Stimulated activated CD4-positive, alpha-beta T cell treated with anti-CD3 and anti-CD28 coated beads, TNF-alpha, amount 100 ng/mL, for 1 hour (primary cell): ENCODE measurements at places on chromosomes 16 and 17.
A peak's percentile ranks its signal among the peaks of the same experiment; 100 is the strongest.

DNA sequence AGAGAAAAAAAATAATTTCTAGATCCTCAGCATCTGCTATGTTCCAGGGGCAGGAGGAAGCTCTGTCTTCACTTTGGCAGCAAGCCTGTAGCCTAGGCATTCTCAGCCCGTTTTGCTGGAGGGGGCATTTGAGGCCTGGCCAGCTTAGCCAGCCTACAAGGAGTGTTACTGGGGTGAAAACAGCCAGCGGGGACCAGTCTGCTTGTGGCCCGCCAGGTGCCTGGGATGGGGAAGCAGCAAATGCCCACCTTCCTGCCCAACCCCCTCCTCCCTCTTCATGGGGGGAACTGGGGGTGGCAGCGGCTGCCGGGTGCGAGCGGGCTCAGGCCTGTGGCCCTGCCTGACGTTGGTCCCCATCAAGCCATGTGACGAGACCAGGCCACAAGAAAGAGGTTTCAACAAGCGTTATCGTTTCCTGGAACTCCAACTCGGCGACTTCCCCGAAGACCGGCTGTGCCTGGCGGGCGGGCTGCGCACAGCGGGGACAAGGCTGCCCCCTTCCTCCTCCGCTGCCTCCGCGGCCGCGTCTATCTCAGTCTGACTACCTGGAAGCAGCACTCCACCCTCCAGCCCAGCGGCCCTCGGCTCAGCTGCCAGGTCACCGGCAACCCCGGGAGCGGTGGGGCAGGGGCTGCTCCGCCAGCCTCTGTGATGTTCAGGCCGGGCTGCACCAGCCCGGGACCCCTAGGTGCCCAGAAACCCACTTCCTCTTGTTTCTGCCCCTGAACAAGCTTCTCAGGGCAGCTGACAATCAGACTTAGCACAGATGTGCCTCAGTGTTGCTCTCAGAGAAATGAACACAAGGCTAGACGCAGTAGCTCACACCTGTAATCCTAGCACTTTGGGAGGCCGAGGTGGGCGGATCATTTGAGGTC, 22.9 kb downstream of the SOCS1 start:
- DNase-seq = peak; percentile 51

- no peak for DNase-seq
These were observed 96.3 kb downstream of the TMEM114 start for GRCh38 chr16:8493972-8494371.

DNA sequence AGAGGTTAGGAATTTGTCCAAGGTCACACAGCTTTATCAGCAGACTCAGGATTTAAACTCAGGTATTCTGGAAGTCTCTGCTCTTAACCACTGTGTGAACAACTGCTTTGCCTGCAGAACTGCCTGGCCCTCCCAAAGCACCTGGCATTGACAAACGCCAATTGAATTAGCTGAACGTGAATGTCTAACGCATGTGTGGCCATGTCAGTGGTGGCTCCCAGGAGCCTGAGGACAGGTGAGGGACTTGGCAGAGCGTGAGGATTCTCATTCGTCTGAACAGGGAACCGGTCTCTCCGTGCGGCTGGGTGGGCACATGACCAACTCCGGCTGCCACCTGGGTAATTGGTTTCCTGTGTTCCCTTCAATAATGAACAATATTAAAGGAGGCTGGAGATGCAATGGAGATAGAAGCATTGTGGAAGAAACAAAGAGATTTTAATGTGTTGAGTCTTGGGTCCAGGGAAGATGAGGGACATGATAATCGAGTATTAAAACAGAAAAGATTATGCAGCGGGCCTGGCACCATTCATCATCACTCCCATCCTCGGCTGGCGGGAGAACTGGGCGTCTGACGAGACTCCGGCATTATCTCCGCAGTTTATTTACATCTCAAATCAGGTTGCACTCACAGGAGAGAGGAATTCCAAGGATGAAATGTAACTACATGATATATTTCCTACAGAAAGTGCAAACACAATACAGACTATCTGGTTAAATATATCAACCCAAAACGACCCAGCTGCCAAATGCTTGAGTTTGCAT, 113.5 kb downstream of the NPIPB5 start:
- DNase-seq = no peak

DNA sequence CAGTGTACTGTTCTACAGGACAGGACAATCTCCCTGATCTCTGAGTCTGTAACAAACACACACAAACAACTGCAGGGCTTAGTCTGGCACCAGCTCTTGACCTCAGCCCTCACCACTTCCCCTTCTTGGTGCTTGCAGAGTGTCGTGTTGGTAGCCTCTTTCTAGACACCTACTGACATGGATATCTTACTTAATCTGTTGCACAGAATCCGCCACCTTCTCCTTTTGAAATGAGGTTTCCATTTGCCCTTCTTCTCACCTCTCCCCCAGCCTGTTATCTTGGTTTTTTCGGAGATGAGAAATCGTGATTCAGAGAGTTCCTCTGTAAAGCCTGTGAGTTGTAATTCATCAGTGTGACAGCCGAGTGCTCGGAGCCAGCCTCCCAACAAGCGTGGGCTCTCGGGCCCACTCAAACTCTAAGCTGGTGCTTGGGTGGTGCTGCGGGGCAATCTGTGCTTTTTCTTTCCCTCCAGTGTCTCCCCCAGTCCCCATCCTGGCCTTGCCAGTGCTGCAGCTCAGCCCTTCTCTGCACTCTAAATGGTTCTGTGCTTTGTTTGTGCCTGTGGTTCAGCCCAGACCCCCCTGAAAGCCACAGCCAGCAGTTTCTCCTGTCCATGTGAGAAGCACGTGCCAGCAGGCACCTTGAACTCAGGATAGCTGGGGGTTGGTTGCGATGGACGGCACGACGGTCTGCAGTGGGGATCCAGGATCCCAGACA, 28.1 kb downstream of the KIAA0513 start:
- peak; percentile 34 for DNase-seq

GRCh38 chr17:57512258-57512657, 232.8 kb downstream of the CCDC182 start:
- DNase-seq = no peak

- DNase-seq = no peak
These were observed 690 bp downstream of the NDE1 start for GRCh38 chr16:15650698-15651171.

DNA sequence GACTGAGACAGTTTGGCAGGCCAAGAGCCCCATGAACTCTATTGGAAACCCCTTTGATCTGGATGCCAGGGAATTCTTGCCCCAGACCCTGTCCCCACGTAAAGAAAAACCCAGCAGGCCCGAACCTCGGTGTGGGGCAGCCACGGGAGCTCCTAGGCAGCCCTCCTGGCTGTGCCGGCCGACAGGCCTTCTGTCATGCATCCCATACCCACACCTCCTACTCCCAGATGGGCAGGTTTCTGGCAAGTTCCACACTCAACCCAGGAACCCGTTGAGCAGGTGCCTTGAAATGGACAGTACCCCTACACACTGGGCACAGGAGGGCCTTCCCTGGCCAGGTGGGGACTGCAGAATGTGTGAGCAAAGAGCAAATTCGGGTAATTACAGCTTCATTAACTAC, 23.6 kb upstream of the ATP2C2 start:
- DNase-seq = no peak

- no peak for DNase-seq
These were observed 4.6 kb downstream of the PRSS8 start for GRCh38 chr16:31130899-31131298.

DNA sequence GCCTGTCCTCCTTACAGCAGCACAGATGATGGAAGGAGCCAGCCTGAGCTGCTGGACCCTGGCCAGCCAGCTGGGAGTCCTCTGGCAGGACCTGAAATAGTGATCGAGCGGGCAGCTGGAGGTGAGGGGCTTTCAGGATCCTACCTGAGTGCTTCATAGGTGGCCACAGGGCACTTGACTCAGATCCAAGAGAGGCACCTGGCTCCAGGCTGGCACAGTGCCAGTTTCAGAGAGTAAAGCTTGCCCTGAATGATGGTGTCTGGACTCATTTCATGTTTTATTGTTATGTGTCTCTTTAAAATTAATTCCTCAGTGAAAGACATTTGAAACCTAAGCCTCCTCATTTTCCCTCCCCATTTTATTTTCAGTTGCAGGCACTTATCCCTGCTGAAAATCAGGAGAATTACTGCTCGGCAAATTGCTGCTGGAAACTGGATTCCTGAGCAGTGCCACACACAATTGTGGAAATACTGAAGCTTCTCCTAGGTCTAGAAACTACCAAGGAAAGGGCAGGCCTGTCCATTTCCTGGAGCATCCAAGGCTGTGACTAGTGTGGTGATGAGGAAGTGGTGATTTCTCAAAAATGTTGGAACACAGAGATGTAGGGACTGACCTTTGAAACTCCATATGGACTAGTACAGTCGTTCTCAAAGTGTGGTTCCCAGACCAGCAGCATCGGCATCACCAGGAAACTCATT, 16.1 kb upstream of the ADAMTS18 start:
- no peak for DNase-seq

DNA sequence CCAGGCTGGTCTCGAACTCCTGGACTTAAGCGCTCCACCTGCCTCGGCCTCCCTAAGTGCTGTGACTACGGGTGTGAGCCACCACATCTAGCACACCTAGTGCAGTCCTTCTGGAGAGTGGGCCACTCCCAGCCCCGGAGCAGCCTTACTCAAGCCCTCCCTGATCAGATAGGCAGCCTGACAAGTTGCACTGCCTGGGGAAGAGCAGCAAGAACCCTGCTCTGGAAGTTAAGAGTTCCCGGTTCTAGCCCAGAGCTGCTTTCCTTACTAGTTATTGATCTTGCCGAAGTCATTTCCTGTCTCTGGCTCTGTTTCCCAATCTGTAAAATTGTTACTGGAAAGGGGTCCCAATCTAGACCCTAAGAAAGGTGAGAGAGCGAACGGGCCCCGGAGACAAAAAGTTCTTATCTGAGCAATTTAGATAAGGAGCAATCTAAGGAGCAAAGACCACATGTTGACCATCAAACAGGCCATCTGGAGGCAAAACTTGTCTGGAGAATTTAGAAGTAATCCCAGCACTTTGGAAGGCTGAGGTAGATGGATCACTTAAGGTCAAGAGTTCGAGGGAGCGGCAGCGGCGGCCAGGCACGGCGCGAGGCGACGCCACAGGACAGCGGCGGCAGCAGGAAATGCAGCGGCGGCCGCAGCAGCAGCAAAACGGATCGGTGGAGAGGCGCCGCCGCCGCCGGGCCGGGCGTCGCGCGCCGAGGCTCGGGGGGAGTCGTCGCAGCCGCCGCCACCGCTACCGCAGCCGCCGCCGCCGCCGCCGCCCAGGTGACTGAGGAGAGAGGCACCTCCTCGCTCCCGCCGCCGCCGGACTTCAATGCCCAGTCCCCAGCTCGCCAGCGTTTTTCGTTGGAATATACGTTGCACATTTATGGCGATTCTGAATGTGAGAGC, 4.3 kb upstream of the NAGLU start:
- peak; percentile 13 for DNase-seq

GRCh38 chr16:9264067-9264466, 172.6 kb downstream of the HAPSTR1 start:
- no peak for DNase-seq

DNA sequence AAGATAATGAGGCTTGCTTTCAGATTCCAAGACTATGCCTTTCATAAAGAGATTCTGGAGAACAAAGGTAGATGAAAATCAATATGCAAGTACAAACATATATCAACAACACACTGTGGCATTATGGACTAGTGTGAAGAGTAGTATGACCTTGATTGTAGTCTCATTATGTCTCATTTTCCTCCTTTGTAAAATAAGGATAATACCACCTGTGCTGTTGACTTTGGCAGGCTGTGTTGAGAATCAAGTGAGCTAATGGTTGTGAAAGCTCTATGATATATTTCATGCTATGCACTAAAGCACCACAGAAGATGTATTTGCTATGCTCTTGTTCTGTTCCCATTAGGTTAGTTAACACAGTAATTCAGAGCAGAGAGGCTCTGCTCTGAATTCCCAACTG, 78.5 kb upstream of the NACA2 start:
- DNase-seq = no peak

DNA sequence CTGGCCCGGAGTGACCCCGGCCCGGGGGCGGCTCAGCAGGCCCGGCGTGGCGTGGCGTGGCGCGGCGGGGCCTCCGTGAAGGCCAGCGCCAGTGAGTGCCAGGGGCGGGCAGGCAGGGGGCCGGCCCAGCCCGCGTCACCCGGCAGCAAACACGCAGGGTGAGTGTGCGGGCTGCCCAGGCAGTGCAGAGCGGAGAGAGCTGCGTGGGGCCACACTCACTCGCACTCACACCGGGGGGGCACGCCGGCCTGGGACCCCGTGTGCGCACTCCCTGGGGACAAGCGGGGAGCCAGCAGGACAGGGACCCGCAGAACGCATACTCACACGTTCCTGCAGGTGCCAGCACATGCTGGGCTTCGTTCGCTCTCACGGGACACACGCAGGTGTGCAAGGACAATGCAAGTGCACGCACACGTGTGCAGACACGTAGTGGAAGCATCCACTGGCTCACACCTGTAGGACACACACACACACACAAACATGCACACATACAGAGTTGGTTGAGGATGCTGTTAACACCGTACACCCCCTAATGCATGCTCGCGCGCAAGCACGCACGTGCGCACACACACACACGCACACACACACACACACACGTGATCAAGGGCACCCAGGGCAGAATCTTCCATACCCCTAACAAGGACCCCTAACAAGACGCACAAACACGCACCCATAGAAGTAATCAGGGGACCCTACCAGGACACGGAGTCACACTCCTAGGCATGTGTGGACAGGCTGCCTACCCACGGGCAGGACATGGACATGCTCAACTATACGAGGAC, 7.7 kb downstream of the USP6 start:
- no peak for DNase-seq

- DNase-seq = no peak
These were observed 8.9 kb upstream of the SERPINF2 start for GRCh38 chr17:1733759-1734158.

DNA sequence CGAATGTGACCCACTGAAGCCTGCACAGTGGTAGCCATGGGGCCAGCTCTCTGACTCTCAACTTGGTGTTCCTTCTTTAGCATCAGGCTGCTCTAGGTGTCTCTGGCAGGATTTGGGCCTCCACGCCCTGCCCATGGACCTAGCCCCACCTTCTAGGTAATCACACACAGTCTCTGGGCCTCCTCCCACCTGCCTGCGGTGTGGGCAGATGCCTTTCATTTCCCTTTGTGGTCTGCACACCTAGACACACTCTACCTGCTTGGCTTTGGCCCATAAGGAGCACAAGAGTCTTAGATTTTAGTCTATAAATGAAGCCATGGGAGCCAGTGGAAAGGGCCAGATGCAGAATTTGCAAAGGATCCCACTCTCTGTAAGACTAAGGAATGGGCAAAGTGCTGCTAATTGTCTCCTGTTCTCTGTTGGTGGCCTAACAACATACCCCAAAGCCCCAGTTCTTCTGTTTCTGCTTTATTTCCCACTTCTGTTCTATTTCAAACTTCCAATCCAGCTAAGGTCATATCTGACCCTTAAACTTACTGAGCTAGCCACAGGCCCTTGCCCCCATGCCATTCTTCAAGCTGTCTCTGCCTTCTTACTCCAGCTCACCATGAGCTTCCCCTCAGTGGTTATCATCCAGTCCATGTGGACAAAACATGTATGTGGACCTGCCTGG, 7.2 kb upstream of the MFSD6L start:
- DNase-seq = no peak

- DNase-seq = no peak
These were observed 37.6 kb downstream of the NOS2 start for GRCh38 chr17:27762527-27763305.

GRCh38 chr17:82297714-82298537, 19.5 kb downstream of the CD7 start:
- DNase-seq = peak; percentile 75

GRCh38 chr17:27430882-27431491, 25.3 kb upstream of the KSR1 start:
- DNase-seq = no peak
